ENCODE measurements at places on chromosomes 1 and 21.

GRCh38 chr1:100152271-100152670 lies 19.3 kb downstream of the TRMT13 start:
- no peak for DNase-seq

- DNase-seq = no peak
Measured at GRCh38 chr1:186149591-186149990, 225.5 kb downstream of the TPR start.

DNA sequence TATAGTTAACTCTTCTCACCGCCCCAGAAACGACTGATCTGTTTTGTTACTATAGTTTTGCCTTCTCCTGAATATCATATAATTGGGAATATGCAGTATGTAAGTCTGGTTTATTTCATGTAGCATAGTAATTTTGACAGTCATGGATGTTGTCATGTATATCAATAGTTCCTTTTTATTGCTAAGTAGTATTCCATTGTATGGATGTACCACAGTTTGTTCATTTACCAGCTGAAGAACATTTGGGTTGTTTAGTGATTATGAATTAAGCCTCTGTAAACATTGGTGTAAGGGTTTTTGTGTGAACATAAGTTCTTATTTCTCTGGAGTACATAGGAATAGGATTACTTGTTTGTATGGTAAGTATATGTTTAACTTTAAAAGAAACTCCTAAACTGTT lies 55.5 kb downstream of the ACTL8 start:
- no peak for DNase-seq

- peak; percentile 66 for DNase-seq
Measured at GRCh38 chr1:66598670-66599069, 64.7 kb downstream of the SGIP1 start.

DNA sequence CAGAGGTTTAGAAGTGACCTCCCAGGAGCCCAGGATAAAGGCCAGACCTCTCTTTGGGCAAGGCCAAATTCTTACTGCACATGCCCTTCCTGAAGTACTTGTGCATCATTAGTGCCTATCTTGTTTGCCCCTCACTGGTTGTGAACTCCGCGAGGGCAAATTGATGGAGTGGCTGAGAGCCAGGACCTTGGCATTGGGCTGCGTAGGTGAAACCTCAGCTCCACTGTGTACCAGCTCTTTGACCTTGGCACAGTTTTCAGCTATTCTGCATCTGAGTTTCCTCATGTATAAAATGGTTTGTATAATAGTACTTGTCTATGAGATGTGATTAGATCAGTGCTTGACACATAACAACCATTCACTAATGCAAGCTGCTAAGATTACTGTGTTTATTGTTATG lies 11.5 kb downstream of the OTUD3 start:
- DNase-seq = no peak

DNA sequence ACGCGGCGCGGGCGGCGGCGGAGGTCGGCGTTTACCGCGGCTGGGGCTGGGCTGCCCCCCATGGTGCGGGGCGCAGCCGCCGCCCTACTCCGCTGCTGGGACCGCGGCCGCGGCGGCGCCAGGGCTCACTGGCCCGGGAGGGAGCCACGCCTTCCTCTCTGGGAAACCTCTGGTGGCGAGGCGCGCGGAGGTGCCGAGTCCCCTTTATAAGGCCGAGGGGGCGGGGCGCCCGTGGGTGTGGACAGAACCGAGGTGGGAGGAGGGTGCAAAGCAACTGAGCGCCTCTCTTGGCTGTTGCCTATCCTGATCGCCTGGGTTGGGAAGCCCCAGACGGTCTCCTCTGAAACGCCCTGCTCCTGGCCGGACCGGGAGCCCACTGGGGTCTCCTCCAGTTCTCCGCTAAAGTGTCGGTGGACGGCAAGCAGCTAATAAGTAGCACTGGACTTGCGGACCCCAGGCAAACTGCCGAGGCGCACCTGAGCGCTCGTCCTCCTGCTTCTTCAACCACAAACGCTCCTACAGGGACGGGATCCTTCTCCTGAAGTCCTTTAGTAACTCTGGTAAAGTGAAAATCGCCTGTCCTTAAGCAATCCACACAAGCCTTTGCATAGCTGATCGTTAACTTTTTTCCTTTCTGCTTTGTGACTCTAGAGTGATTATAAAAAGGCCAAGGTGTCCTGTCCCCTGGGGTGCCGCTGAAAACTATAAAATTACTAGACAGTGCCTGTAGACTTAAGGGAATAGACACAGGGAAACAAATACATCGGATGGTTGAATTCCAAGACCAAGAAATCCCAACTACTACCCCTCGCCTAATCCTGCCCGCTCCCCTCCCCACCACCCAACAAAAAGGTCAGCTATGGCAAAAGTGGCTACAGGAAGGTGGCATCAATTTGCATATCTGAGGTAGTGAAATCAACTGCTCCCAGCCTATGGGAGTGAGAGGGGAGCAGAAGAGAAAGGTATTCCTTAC lies at the start of gene PTGER3:
PTGER3 (minus strand) TSS at position 182 of the 973 bp plus-strand sequence. CDS start 239 bp downstream, outside the sequence.
- DNase-seq = no peak

GRCh38 chr1:20983297-20983889 lies 193.3 kb downstream of the EIF4G3 start:
- DNase-seq = no peak

Data from non-pigmented ciliary epithelial cell (primary cell).